ENCODE measurements at places on chromosomes 4 and X. TPM values are rescaled to one million over a fixed set of nuclear protein-coding genes. Genes with fewer than 3 reads are reported as not detected.

The PHOX2B gene
- not detected for total RNA-seq

The WNK3 gene
- 0.17 TPM for total RNA-seq

The DRD5 gene
- total RNA-seq, result not detected

The RADX gene
- total RNA-seq, result 2.5 TPM

The HTRA3 gene
- 7.7 TPM for total RNA-seq

The BMX gene
- not detected for total RNA-seq

The SHROOM2 gene
- total RNA-seq, result under 0.01 TPM

The TMEM47 gene
- 77.8 TPM for total RNA-seq

The GYPE gene
- total RNA-seq, result 1.2 TPM

The AMOT gene
- 21.0 TPM for total RNA-seq

The SHOX gene
- not detected for total RNA-seq

The PLK4 gene
- total RNA-seq, result 0.66 TPM

The MAGEA12 gene
- total RNA-seq, result not detected

The TSPAN7 gene
- not detected for total RNA-seq

The FDCSP gene
- total RNA-seq, result not detected

The SHISA3 gene
- 0.17 TPM for total RNA-seq

The MAGEA8 gene
- not detected for total RNA-seq

The C4orf36 gene
- total RNA-seq, result 3.1 TPM

The EPHA5 gene
- total RNA-seq, result 4.5 TPM

The NCAPG gene
- total RNA-seq, result 44.4 TPM

The CXCL13 gene
- not detected for total RNA-seq

The EDA gene
- total RNA-seq, result 0.73 TPM

The CSAG3 gene
- not detected for total RNA-seq
